ENCODE measurements at places on chromosomes 7 and 10.

GRCh38 chr10:78727251-78727650, 341.5 kb upstream of the ZMIZ1 start:
- DNase-seq = no peak

DNA sequence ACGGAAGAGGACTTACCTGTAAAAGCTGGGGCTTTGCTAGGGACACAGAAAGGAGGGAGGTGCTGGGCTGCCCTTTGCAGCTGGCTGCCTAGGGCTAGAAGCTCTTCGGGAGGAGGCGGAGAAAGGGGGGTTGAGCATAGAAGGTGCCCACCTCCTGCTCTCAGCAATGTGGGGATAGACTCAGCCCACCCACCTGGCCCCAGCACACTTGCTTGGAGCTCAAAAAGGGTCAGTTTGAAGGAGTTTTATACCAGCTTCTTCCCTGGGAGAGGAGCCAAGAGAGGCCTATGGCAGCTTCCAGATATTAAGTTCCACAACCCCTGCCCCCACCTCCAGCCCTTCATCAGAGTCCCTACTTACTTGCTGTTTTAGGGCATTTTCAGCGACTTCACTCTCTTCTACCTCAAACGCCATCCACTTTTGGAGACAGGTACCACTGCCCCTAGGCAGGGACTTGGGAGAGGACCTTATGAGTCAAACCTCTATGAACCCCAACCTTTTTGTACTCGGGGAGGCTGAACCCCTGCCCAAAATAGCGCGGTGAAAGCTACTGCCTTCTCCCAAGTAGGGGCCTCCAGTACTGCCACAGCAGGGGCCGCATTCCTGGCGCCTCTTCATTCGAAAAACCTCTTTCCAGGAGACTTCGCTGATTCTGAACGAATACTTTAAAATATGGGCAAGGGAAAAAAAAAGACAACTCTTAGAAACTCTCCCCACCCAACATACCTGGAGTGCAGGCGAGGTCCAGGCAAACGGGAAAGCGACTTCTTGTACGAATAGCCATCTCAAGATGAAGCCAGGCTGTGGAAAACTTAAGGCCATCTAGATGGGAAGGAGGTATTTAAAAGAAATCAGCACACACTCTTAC, 1.2 kb upstream of the EVX1 start:
- no peak for DNase-seq

- no peak for DNase-seq
Observed at GRCh38 chr10:100803492-100803891, 58.1 kb downstream of the PAX2 start.

DNA sequence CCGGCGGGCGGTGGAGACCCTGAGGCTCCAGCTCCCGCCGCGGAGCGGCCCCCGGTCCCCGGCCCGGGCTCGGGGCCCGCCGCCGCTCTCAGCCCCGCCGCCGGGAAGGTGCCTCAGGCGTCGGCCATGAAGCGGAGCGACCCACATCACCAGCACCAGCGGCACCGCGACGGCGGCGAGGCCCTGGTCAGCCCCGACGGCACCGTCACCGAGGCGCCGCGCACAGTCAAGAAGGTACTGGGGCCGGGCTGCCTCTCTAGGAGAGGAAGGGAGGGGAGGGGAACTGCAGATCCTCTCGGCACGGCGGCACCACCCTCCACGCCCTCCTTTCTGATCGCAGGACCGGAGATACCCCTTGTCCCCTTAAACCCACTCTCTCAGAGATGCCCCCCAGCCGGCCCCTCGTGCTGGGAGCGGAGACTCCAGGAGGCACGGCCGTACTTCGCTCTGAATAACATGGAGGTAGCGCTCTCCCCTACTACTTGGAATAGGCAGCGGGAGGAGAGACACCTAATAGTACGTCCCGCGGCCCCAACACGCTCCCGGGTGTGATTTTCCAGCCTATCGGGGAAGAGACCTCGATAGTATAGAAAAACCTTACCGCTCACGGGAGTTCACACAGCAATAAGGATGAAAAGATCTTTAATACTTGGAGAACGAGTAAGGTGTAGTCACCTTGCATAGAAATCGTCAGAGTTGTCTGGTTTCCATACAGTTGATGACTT, 538 bp downstream of the AHCYL2 start:
- peak; percentile 39 for DNase-seq

GRCh38 chr10:86401588-86402282, 35.1 kb upstream of the GRID1 start:
- DNase-seq = no peak
